ENCODE measurements at places on chromosomes 6 and 20.

DNA sequence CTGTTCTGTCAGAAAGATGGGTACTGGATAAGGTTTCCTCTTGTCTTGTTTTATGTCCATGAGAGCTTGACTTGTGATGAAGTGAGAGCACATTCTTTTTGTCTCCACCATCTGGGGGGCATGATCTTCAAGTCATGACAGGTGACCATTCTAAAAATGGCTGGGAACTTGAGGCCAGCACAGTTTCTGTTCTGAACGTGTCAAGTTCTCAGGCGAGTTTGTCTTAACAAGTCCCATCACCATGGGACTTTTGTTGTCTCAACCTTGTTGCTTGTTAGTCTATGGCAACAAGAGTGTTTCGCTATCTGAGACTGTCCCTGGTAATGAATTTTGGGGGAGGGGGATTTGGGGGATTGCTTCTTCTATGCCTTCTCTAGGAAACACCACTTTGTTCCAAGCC is 25.6 kb upstream of the ENPP4 start:
- no peak for DNase-seq

GRCh38 chr20:48808382-48809034 is 19.3 kb downstream of the PREX1 start:
- DNase-seq = no peak

DNA sequence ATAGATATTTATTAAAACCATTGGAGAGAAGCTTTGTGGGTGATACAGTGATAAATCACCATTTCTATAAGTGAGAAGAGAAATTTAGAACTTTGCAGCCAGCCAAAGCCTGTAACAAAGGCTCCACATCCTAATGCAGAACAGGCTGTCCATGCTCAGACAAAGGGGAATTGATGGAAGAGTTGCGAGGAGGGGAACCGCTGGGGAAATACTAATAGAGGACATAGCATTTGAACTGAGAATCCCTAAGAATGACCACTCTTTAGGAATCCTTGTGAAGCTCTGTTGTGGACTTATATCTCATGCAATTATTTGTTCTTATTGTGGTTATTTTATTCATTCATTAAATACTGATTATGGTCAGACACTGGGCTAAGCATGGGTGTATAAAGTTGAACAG is 167.8 kb downstream of the PHF3 start:
- no peak for DNase-seq

DNA sequence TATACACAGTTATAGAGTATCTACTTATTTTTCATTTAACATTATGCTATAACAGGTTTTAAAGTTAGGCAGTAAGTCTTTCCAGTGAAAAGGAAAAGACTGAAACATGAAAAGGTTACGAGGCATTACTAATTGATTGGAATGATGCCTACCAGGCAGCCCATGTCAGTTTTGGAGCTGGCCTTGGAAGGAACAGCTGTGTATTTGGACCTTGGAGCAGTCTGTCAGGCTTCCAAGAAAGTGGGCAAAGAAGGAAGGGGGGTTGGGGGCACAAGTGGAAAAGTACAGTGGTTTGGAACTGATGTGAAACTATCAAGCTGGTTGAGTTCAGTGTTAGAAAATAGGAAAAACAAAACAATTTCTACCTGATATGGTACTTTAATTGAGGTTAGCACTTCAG is 41.7 kb downstream of the SLC16A10 start:
- no peak for DNase-seq

Measured in activated CD4-positive, CD25-positive, alpha-beta regulatory T cell treated with anti-CD3 and anti-CD28 coated beads, Interleukin-2, amount 50 U/mL, for 16 hours (primary cell).